ENCODE measurements at places on chromosomes 11 and 22. TPM values are rescaled to one million over a fixed set of nuclear protein-coding genes. Genes with fewer than 3 reads are reported as not detected.

GRCh38 chr22:23787600-23787896, 782 bp downstream of the SMARCB1 start:
- H3K4me1 ChIP-seq: peaks cover 6% of the 10 kb centered on the region
- H3K27me3 ChIP-seq: no peaks in the 10 kb centered on the region
- no peak for DNase-seq
- H3K36me3 ChIP-seq: no peaks in the 10 kb centered on the region

MMP8 gene
- not detected for total RNA-seq

DNA sequence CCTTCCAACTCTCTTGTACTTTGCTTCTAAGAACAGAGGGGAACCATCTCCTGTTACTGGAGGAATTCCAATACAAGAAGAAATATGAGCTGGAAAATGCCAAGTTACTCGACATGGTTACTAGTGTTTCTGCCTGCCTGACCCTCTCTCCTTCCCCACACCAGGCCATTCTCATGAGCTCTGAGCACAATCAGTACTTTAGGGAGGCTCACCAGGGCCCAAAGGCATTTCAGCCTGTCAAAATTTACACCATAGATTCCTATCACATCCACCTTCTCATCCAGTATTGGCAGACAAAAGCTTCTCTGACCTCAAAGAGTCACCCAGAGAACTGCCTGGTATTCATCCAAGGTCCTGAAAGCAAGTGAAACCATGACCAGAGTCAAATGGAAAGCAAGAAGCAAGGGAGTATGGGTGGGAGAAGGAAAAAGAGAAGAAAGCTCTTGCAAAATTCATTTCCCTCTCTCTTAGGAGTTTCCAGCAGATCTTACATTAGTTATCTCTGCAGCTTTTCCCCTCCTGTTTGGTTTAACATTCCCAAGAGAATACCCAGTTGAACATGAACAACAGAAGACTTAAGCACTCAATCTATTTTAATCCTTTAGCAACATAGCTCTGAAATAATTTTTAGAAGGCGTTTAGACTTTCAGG, 58.7 kb upstream of the NCAM1 start:
- H3K4me1 ChIP-seq: no peaks in the 10 kb centered on the region
- H3K4me3 ChIP-seq: no peak overlapping the region
- H3K27me3 ChIP-seq: no peaks in the 10 kb centered on the region
- no peak overlapping the region for H3K27ac ChIP-seq
- no peak for DNase-seq

EXPH5 gene
- 6.6 TPM for total RNA-seq

GRCh38 chr11:70158201-70158600, 44.9 kb upstream of the FADD start:
- no peaks in the 10 kb centered on the region for H3K27me3 ChIP-seq
- DNase-seq: no peak
- no peak overlapping the region for H3K27ac ChIP-seq
- H3K36me3 ChIP-seq: no peaks in the 10 kb centered on the region

DNA sequence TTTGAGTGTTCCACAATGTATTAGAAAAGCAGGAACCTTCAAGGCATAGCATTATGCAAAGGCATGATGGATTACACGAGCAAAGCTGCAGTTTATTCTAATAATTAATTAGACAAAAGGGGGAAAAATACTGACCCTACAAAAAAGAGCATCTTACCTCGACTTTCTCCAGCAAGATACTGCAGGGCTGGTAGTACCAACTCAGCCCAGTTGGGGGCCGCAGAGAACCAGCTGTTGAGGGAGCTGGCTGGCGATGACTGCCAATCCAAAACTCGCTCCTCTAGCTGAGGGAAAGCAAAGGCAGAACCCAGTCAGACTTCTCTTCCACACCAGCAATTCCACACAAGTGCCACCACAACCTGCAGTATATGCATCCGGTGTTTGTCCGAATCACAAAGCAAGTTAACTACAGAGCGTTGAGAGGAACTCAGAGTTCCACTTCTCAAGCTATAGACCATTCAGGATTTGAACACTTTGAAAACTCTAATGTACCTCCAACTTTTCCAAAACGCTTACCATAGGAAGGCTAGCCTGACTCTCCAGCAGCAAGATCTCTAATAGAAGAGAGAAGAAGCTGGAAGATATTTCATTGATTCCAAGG, 13.7 kb downstream of the NFRKB start:
- peak; percentile 40 for DNase-seq
- H3K27me3 ChIP-seq: no peaks in the 10 kb centered on the region

- H3K36me3 ChIP-seq: no peaks in the 10 kb centered on the region
- H3K4me1 ChIP-seq: no peaks in the 10 kb centered on the region
- no peak for DNase-seq
- H3K27me3 ChIP-seq: no peaks in the 10 kb centered on the region
These were observed 765.8 kb upstream of the API5 start for GRCh38 chr11:42545954-42546353.

DNA sequence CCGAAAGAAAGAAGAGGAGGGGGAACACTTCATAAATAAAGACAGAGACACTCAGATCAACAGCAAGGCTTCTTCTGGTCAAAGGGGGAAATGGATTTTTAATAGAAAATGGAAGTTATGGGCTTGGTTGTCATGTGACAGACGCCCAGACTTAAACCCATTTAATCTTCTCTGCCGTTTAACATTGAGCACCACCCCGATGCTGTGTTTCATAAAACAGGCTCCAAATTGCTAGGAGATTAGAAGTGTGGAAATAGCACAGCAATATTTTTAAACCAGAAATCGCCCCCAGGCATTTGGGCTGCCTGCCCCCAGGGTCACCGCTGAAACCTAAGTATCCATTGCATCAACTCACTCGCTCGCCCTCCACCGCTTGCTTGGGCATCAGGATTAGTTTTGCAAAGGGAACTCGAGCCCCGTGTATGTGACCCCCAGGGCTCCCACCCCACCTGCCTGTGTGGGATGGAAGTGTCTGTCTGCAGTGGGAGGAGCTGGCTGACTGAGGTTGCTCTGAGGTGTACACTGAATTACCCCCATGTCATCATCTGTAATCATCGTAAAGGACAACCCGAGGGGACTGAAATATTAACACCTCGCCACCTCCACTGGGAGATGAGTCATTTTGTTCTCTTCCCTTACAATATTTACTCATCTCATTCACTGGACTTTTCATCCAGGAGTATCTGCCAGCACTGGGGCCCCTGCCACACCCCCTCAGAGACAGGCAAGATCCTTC, 10.7 kb downstream of the DSCAML1 start:
- no peak overlapping the region for H3K27ac ChIP-seq
- no peak overlapping the region for H3K4me3 ChIP-seq
- H3K36me3 ChIP-seq: no peaks in the 10 kb centered on the region
- H3K27me3 ChIP-seq: no peaks in the 10 kb centered on the region
- no peaks in the 10 kb centered on the region for H3K4me1 ChIP-seq
- no peak for DNase-seq

DNA sequence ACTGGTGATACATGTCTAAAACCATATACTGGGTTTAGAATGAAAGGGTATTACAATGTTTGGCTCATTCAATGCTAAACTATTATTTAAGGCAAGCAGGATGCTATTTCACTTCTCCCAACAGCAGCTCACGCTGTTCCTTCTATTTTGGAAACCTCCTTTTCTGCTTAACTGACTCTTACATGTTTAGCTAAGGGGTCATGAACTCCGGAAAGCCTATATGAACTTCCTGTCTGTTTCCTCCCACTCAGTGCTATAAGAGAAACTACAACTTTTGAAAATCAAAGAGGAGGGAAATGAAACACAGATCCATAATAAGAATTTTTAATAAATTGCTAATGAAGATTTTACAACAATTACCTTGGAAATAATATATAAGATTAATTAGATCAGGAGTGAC, 30.9 kb downstream of the SLC36A4 start:
- H3K27me3 ChIP-seq: no peaks in the 10 kb centered on the region
- no peak for DNase-seq
- no peak overlapping the region for H3K4me3 ChIP-seq
- H3K36me3 ChIP-seq: no peaks in the 10 kb centered on the region
- no peak overlapping the region for H3K27ac ChIP-seq
- H3K4me1 ChIP-seq: no peaks in the 10 kb centered on the region

DNA sequence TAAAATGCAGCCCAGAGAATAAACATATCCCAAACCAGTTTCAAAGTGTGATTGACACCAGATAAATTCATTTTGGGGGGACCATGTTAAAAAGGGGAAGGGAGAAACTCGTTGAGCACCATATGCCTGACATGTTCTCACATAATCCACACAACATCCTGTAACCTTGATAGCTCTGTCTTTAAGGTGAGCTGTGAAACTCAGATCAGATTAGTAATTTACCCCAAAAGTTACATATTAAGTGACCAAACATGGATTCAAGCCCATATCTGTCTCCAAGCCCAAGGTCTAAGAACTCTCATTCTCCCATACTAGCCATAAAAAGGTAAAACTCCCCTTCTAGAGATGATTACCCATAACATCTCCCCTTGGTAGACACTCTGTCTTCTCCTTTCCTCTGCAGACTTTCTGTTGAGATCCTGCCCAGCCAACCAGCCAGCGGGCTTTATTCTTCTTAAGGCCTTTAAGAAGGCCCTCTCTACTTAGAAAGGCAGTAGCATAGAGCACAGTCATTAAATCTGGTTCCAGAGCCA, 150.7 kb downstream of the CCDC34 start:
- H3K36me3 ChIP-seq: no peaks in the 10 kb centered on the region
- no peak for DNase-seq
- H3K4me3 ChIP-seq: no peak overlapping the region
- H3K4me1 ChIP-seq: no peaks in the 10 kb centered on the region
- H3K27ac ChIP-seq: no peak overlapping the region
- no peaks in the 10 kb centered on the region for H3K27me3 ChIP-seq

GRCh38 chr11:104645261-104646222, 252.7 kb downstream of the CASP12 start:
- H3K27me3 ChIP-seq: no peaks in the 10 kb centered on the region
- no peaks in the 10 kb centered on the region for H3K36me3 ChIP-seq
- H3K4me3 ChIP-seq: no peak overlapping the region

DNA sequence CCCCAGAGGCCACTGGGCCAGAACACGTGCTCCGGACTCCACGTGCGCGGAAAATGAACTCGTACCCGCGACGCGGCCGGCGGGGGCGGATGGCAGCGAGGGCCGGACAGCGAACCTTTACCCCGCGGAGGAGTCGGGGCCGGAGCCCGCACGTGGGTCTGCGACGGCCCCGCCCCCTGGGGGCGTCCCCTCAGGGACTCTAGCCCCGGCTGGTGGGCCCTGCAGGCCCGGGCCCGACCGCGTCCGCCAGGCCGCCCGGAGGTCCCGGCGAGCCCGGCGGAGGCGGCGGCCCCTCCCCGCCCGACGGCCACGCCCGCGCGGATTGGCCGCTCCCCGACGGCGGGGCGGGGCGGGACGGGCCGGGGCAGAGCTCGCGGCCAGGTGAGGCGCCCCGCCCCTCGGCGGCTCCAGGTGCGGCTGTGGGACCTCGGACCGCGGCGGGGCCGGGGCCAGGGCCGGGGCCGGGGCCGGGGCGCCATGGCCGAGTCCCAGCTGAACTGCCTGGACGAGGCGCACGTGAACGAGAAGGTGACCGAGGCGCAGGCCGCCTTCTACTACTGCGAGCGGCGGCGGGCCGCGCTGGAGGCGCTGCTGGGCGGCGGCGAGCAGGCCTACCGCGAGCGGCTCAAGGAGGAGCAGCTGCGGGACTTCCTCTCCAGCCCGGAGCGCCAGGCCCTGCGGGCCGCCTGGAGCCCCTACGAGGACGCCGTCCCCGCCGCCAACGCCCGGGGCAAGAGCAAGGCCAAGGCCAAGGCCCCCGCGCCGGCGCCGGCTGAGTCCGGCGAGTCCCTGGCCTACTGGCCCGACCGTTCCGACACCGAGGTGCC, at the start of gene FAM83F:
Gene FAM83F (plus strand): TSS at position 389 of the 827 bp plus-strand sequence. CDS start 89 bp downstream, at position 478.
- peaks cover 11% of the 10 kb centered on the region for H3K4me1 ChIP-seq
- no peaks in the 10 kb centered on the region for H3K27me3 ChIP-seq
- H3K4me3 ChIP-seq: peak within 1 kb of the TSS; percentile 56
- peak within 1 kb of the TSS; percentile 82 for H3K27ac ChIP-seq
- no peaks in the 10 kb centered on the region for H3K36me3 ChIP-seq

PGA5 gene
- not detected for total RNA-seq

GRCh38 chr11:11456866-11457265, 103.8 kb upstream of the CSNK2A3 start:
- H3K27ac ChIP-seq: no peak overlapping the region
- DNase-seq: no peak
- no peaks in the 10 kb centered on the region for H3K4me1 ChIP-seq
- no peaks in the 10 kb centered on the region for H3K36me3 ChIP-seq
- H3K27me3 ChIP-seq: no peaks in the 10 kb centered on the region
- no peak overlapping the region for H3K4me3 ChIP-seq

DNA sequence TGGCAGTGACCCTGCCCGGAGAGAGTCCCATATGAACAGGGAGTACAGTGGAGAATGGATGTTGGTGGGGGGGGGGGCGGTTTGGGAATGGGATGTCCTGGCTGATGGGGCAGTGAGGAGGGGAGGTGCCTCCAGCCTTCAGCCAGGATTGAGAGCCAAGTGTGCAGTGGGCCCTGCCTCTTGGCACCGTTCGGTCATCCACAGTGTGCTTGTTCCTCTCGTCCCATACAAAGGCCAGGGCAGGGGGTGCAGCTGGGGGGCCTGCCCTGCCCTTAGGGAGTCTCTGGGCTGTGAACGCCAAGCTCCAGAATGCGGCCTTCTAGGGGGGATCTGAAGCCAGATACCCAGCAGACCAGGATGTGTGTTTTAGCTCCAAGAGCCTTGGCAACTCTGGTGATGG, 34.0 kb downstream of the KCNC1 start:
- no peaks in the 10 kb centered on the region for H3K27me3 ChIP-seq
- no peaks in the 10 kb centered on the region for H3K4me1 ChIP-seq
- DNase-seq: no peak

SHISA8 gene
- not detected for total RNA-seq

GRCh38 chr11:127105593-127106541, 105.3 kb upstream of the KIRREL3 start:
- H3K36me3 ChIP-seq: no peaks in the 10 kb centered on the region
- no peak overlapping the region for H3K27ac ChIP-seq

All from prostate gland (tissue), 2 donors.